Caco-2 (cell line): ENCODE measurements at places on chromosomes 1 and 21.

GRCh38 chr1:232292239-232292638, 337.7 kb downstream of the SIPA1L2 start:
- no peak for DNase-seq

DNA sequence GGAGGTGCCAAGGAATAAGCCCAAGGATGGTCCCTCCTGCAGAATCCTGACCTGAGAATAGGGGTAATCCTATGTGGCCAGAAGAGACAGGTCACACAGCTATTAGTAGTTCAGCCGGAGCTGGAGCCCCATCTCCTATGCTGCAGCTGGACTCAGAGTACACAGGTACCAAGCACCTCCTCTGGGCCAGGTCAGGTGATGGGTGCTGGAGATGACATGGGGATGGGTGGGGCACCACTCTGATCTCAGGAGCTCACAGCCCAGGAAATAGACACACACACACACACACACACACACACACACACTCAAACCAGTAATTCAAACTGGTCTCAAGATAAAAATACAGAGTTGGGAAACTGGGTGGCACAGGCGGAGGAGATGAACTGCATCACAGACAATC, 54.2 kb upstream of the SSBP3 start:
- no peak for DNase-seq

DNA sequence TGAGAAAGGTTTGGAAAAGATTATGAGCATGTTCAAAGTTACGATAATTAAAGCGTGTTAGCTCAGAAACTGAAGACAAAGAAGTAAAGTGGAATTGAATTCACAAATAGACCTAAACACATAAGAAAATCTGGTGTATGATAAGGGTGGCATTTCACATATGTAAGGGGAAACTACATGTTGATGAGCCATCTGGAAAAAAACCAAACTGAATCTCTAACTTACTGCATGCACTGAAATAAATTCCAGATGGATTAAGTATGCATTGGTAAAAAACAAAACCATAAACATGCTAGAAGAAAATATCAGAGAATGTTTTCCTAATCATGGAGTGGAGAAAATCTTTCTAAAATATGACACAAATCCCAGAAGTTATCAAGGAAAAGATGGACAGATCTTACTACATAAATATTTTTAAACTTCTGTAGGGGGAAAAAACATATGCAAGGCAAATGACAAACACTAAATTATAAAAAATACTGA, 34.0 kb upstream of the CTPS1 start:
- no peak for DNase-seq

DNA sequence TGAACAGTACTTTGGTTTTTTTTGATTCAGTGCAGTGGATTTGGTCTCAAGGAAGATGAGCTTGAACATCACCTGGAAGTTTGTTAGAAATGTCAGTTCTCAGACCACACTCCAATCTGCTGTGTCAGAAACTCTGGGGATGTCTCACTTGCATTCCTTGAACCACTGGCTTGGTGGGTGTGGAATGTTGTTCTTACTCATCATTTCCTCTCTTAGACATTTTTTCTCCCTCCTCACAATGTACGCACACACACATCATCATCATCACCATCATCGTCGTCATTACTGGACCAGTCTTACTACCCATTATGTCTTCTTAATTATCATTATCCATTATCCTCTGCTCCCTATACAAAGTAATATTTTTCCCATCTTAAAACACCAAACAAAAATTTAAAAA, 91.9 kb upstream of the KCNK2 start:
- DNase-seq, result no peak

DNA sequence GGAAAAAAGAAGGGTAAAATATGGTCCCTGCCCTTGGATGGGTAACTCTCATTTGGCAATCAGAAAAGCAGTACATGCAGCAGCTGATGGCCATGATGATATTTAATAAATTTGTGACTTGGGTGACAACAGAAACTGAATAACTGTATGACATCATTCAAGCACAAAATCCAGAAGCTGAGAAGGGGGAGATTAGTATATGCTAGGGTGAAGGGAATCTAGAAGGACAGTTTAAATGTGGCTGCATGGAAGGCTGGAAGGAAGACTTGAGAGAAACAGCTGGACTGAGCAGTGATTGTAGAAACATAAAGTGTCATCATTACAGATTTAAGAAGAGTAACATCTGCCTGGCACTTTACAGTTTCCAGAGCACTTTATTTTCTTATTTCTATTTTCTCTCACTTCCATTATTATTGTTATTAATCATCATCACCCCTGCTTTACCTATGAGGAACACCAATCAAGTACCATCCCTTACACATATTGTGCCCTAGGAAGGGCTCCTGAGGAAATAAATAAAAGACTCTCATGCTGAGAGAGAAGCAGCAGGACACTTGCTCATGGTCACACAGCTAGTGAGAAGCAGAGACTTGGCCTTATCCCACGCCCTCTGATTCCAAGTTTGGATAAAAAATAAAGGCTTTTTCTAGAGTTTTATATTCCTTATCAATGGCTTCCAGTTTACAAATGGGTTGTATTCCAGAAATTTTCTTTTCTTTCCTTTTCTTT, 207.2 kb downstream of the PBX1 start:
- no peak for DNase-seq

DNA sequence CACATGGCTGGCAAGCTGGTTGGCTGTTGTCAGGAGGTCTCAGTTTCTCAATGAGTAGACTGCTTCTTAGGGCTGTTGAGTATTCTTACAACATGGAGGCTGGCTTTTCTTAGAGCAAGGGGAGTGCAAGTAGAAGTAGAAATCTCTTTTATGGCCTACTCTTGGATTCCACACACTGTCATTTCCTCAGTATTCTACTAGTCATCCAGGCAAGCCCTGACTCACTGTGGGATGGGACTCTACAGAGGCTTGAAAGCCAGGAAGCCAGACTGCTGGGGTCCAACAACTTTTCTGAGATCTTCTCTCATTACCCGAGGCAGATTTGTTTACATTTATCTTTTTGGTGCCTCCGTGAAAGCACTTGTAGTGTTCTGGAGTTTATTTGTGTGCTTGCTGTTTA, 196.2 kb upstream of the APP start:
- DNase-seq, result no peak

- no peak for DNase-seq
Measured at GRCh38 chr21:35223480-35224156, 174.5 kb upstream of the RUNX1 start.

GRCh38 chr1:116895073-116895472, 14.6 kb upstream of the PTGFRN start:
- DNase-seq, result no peak

- DNase-seq, result no peak
Measured at GRCh38 chr1:229124116-229124515, 146.8 kb upstream of the RAB4A start.

DNA sequence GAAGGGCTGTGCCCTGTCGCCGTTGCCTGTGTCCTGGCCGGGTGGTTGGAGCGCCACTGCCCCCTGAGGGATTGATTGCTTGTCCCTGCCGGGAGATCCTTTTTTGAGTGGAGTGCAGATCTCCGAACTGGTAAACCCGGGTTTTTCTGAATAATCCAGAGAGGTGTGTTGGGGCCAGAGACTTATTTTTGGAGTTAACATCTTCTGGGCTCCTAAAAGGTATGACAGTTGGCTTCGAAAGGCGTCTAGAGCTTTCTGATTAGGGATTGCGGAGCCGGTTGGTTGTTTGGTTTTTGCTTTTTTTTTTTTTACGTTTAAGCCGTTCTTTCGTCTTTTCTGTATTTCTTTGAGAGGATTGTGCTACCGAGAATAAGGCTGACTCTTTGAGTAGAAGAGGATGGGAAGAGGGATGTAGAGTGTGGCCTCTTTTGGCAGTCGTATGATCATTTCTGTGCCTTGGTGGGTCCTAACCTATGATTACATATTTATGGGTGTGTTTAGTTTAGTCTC, 756 bp downstream of the RLF start:
- no peak for DNase-seq

DNA sequence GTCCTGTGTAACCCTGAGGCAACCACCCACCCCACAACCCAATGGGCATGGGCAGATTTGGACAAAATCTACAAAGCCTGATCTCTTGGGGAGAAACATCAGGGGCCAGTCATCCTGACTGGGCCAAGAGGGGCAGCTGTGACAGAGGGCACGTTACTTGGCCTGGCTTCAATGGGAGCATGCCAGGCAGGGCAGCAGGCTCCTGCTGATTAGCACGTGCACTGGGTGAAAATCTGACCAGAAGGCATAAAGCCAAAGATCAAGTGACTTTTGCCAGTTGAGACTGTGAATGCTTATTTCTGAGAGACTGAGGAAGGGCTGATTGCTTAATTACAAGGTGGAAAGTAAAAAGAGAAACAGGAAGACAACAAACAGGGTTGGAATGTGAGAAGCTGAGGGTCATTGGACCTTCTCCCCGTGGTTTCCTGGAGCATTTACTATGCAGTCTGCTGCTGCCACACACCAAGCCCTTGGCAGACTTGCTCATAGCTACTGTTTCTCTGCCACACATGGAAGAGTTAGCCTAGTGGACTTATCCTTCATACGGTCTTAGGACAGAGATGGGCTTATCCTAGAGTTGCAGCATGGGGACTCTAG, 39.8 kb upstream of the TNR start:
- DNase-seq, result no peak

- DNase-seq, result no peak
Measured at GRCh38 chr21:37392441-37392840, 25.9 kb downstream of the DYRK1A start.

DNA sequence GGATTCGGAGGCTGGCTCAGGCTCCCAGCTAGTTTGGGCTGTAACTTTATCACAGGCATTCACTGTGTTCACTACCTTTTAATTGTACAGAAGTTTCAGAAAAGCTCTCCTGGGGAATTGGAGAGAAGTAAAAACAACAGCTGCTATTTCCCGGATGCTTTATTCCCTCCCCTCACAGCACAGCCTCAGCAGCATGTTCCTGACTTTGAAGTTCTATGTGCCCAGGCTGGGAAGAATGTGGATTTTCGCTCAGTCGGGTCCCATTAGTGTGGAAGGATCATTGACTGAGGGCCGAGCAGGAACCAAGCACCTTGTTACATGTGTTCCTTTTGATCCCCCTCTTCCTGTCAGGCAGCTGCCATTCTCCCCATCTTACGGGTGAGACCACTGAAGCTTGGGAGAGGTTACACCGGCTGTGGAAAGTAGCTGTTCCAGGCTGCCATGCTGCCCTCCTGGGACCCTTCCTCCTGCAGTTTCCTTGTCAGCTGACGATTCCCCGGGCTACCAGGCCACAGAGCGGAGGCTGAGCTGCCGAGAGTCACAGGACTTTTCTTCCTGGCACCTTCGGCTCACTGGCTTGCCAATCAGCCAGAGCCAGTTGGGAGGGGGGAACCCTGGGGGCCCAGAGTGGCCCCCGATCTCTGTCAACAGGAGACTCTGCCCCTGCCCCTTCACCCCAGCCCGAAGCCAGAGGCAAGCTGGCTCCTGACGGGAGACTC, 223.1 kb upstream of the TMEM51 start:
- no peak for DNase-seq

- DNase-seq, result peak; percentile 71
Measured at GRCh38 chr21:36859744-36860501, 106.5 kb downstream of the HLCS start.

DNA sequence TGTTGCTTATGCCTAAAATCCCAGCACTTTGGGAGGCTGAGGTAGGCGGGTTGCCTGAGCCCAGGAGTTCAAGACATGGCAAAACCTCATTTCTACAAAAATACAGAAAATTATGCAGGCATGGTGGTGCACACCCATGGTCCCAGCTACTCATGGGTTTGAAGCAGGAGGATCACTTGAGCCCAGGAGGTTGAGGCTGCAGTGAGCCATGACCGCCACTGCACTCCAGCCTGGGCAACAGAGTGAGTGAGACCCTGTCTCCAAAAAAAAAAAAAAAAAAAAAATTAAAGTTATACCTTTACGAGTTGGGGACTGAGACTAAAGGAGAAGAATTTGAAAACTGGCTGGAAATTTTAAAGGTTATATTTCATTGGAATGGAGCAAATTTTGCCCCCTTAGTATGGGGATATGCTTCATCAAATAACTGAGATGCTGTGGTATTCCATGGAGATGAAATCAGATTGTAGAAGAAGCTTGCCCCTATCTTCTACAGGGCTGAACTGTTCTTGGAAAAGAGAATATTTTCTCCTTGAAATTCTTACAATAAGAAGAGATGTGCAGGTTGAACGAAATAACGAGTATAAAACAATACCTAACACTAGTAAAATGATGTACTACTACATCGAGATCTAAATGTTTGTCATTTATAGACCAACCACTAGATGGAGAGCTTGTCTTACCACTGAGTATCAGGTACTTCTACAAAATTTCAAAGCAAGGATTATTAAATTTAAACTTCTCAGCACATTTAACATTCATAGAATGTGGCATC, 34.9 kb upstream of the SCYL3 start:
- no peak for DNase-seq

GRCh38 chr1:30768830-30769718, 11.5 kb upstream of the LAPTM5 start:
- no peak for DNase-seq

DNA sequence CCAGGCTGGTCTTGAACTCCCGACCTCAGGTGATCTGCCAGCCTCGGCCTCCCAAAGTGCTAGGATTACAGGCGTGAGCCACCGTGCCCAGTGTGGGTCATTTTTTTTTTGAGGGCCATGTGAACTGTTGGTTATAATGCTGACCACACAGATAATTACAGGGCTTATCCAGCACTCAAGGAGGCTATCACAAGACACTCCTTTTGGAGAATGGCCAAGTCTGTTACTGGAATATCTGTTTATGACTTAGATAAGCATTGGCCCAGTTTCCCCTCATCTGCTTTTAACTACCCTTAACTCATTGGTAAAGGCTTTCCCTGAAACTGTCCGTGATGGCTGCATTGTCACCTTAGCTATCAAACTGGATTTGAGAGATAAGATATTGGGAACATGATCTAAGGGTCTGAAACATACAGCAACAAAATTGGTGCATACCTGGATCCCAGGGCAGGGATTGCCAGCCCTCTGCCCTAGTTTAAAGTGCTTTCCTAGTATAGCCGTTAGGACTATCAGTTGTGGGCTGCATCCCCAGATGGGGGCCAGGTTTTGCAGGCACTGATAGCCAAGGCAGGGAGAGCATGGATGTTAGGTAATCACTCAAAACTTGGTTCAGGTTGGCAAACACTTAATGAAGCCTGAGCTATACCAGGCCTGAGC, 15.6 kb downstream of the SZT2 start:
- no peak for DNase-seq

DNA sequence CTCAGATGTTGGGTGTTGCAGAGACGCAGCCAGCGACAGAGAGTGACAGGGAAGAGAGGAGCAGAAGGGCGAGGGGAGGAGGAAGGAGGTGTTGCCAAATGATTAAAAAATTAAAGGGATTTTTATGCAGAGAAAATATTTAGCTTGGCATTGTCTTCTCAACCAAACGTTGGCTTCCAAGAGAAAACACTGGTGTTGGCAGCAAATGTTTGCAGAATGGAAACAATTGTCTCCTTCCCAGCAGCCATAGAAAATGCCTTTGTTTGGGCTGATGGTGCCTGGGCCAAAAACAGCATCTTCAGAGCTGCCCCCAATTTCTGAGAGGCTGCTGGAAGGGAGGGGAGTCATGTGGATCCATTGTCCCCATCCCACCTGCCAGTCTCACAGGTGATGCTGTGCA, 29.7 kb upstream of the GRIK3 start:
- DNase-seq, result no peak

GRCh38 chr21:43295066-43295958, 126.5 kb downstream of the CRYAA start:
- no peak for DNase-seq
